Fibroblast of skin of right quadriceps (primary cell): ENCODE measurements at places on chromosomes 7 and 10.
A peak's percentile ranks its signal among the peaks of the same experiment; 100 is the strongest.

DNA sequence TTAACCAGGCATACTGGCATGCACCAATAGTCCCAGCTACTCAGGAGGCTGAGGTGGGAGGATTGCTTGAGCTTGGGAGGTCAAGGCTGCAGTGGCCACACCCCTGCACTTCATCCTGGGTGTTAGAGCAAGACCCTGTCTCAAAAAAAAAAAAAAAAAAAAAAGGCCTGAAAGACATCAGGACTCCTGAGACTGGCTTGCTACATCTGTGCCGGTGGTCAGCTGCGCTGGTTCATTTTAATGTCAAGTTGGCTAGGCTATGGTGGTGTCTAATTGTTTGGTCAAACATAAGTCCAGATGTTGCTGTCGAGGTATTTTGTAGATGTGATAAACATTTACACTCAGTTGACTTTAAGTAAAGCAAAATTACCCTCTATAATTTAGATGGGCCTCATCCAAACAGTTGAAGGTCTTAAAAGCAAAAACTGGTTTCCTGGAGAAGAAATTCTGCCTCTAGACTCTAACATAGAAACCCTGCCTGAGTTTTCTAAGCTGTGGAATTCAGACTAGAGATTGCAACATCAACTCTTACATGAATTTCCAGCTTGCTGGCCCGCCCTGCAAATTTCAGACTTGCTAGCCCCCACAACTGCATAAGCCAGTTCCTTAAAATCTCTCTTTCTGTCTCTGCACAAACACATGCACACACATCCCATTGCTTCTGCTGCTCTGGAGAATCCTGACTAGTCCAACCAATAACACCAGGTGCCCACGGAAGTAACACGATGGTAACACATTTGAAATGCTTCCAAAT, 18.2 kb downstream of the MYOF start:
- peak; percentile 83 for DNase-seq

DNA sequence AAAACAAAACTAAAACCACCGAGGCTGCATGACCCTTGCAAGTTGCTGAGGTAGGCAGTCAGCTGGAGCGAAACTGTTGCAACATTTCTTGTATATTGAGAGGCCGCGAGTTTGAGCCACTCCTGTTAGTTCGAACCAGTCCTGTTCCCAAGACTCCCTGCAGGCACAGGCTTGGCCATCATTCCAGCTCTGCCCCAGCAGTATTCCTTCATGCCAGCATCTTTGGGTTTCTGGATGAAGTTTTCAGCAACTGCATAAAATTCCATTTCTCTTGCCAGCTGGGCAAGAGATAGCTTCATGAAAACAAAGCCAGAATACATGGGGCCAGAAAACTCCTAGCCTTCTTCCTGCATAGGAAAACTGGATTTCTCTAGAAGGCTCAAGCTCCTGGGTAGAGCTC, 207.6 kb downstream of the FRMD4A start:
- no peak for DNase-seq

DNA sequence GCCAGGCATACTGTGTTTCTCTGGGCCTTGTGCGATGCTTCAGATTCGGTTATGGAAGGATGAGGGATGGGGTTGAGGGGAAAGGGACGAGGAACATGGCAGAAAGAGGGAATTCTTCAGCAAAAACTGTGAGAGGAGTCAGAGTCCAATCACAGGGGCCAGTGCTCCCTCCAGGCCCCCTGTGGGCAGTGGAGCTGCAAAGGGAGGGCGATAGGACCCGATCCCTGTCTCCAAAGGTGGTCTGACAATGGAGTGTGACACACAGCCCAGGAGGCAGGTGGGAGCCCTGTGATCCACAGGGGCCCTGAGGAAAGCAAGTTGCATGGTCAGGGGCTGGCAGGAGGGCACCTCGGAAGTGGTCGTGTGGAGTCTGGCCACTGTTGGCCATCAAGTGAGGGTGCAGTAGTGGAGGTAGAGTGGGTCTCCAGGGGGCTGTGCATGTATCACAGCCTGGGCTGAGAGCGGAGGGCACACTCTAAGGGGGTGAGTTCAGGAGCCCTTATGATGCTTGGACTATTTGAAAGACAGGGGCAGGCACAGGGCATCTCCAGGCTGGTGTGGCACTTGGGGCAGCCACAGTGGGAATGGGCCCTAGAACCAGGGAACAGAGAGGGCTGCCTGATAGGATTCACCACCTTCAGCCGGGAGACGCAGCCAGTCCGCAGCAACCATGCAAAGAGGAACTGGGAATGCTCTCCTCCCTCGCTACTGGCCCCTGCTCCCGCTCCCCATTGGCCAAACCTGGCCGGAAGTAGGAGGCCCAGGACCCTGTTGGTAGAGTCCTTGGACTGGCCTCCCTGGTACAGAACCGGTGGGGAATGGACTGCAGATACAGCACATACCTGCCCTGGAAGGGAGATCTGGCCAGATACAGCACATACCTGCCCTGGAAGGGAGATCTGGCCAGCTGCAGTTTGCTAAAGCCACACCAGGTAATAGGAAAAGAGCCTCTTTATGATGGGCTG, 115.9 kb downstream of the ADCY1 start:
- DNase-seq, result no peak

GRCh38 chr10:18829259-18829658, 170.0 kb downstream of the ARL5B start:
- no peak for DNase-seq

DNA sequence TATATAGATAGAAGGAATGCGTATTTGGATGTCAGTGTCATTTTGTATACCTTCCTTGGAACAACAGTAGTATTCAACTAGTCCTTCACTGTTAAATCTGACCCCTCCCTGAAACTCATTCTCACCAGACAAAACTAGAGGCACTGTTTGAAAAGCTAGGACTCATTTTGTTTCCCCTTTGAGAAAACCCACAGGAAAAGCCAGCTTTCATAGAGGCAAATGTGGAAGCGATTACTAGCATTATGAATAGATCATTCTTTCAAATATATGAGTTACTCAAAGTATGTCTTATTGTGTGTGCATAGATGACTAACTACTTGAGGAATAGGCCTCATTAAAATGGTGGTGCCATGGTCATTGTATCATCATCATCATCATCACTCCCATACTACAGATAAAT, 1.9 kb upstream of the ASB15 start:
- DNase-seq, result no peak

GRCh38 chr10:99779335-99779734, 3.1 kb upstream of the ABCC2 start:
- peak; percentile 83 for DNase-seq

GRCh38 chr10:59833810-59834209, 72.5 kb downstream of the CCDC6 start:
- DNase-seq, result no peak

- no peak for DNase-seq
These were observed 1.2 kb downstream of the BMI1 start for GRCh38 chr10:22321924-22322640.

DNA sequence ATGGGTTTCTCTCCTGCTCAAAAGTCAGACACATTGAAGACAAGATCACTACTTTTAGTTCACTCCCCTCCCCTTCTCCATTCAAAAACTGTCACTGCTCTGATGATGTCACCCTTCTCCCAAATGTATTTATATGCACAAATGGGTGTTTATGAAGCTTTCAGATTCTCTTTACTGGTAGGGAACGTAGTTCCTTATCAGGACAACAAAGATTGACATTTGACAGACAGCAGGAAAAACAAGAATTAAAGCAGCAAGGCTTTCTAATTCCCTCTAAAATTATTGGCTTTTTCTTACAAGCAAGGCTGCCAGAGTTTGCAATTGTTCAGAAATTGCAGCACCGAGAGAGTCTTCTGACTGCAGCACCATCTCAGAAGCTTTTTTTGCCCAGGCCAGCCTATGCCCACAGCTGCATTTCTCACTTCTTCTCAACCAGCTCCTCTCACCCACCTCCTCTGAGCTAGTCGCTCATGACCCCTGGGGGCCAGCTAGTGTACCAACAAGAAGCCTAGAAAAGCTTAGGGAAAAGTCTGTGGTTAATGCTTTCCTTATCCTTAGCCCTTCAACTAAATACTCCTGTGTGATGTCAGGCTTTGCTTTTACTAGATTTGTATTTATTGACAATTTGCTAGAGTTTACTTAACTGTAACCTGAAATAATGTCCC, 265.1 kb downstream of the HTR7 start:
- peak; percentile 69 for DNase-seq

DNA sequence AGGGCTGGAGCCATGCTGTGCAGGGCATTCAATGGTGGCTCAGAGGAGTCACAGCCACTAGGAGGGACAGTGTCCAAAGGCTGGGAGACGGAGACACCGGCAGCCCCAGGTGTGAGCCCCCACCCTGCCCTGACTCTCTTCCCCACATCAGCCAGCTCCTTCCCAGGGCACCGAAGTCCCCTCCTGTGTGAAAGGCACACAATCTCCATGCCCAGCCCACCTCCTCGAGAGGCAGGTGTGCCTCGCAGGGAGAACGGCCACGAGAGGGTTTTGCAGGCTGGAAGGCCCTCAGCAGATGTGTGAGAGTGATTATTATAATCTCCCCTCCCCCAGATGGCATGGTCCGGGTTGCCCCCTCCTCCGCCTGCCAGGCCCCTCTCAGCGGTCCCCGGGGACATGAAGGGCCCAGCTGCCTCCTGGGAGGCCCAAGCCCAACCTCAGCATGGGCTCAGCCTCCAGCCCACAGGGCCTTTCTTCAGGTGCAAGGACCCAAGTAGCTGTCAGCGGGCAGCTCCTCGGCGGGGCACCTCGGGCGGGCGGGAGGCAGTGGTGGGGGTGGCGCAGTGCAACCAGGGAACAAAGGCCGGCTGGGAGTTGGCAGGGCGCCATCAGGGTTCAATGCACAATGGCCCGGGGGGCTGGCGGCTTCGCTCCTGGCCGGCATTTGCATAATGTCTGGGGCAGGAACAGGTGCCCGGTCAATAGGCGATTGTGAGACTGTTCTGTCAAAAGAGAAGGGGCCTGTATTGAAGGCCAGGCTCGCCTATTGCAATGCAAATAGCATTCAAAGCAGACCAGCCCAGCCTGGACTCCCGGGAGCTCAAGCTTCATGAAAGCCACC, 155.3 kb upstream of the ZMIZ1 start:
- DNase-seq, result no peak

GRCh38 chr7:106294334-106294733, 9.6 kb upstream of the NAMPT start:
- DNase-seq, result no peak

DNA sequence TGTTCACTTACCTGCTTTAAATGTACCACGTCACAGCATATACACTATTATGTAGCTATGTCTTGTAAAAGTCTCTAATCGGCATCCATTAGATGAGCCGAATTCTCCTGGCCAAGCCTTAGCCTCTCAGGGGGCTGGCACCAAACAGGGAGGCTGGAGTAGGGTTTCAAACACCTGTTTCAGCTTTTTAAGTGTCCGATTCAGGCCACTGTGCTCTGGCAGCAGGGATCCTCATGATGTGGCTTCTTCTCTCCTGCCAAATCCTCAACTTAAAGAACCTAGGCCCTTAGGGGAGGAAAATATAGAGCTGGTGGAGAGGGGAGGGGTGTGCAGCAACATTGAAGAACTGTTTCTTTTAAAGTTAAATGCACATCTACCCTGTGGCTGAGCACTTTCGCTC, 68.5 kb upstream of the NFKB2 start:
- DNase-seq, result no peak

DNA sequence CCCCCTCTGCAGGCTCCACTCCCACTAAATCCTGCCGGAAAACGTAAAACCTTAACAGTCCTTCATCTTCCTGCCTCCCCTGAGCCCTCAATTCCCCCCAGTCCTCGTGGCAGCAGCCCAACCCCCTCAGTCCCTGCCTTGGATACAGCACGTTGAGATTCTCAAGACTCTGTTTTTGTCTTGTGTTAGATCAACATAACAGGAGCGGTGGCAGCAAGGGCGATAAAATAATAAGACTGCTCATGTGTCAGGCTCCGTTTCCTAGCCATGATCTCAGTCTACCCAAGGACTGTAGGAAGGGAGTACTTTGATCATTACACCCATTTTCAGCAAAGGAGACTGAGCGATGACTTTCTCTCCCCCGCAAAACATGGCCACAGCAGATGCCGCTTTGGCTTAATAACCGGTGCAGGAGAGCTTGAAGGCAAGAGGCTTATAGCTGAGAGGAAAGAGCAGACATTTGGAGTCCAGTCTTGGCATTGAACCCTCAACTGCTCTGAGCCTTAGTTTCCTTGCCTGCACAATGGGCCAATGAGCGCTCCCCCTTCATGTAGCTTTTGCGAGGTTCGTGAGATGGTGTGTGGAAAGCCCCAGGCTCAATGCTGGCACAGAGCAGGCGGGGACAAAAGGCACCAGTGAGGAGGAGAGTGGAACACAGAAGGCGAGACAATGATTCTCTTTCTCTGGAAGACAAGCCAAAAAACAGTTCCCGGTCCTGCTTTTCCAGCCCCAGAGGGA, 42.1 kb upstream of the PCBD1 start:
- no peak for DNase-seq

DNA sequence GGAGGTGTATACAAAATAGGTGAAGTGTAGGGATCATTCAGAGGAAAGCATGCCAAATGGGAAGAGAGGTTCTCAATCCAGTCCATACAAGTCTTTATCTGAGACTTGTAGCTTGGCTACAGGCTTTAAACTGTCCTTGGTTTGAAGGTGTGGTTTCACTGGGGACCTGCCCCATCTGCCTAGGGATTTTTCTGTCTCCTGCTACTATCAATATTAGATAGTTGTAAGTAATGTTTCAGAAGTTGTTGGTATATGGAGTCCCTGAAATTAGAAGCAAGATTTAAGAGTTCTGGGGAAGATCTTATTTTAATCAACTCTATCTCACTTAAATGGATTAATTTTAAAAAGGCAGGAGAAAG, 100.9 kb downstream of the ANKRD7 start:
- DNase-seq, result no peak

DNA sequence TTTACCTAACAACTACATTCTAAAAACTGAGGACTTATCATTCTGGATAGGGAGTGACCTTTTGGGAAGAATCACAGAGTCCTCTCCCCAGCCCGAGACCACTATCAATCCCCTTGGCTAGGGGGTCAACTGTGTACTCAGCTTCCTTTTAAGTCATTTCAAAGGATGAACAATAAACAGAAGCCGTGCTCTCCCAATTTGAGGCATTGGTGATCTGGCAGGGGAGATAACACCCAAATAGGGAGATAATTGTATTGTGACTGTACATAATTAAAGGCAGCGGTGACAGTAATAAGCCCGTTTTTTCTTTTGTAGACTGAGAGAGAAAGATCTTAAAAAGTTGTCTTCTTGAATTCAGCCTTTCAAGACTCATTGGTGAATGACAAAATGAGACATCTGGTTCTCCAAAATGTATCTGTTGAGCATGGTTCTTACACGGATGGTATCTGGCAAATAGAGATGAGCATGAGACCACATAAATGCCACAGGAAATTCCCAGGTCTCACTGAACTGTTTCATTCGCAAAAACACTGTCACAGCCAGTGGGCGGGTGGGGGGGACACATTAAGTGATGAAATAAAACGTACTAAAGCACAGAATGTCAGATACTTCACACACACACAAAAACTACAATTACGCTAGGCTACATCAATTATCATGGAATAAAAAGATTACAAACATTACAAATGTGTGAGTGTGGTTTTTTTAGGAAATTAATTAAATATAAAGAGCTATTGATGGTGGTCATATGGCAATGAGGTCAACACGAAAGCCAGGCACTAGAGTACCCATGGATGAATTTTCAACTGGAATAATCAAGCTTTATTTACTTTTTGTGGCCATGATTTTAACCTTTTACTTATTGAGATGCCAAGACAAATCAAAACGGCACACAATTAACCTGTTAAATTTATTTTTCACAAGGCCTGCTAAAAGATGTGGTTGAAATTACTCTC, 108.4 kb downstream of the HIPK2 start:
- DNase-seq, result no peak
